ENCODE measurements at places on chromosomes 2 and 18.

- DNase-seq, result no peak
Measured at GRCh38 chr2:238409341-238410199, 17.2 kb upstream of the ASB1 start.

DNA sequence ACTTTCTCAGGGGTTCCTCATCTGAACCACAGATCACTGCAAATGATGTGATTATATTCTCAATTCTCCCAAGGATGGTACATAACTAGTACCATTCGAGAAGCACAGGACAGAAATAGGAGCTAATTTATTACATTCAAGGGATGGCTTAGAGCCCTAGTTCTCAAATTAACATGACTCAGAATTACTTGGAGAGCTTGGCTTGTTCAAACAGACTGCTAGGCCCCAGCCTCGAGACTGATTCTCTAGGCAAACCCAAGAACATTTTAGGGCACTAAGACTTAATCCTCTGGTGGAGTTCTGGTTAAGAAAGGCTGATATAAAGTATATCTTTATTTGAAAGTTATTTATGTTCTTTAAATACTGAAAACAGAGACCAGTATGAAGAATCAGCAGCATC is 35.8 kb downstream of the HIBCH start:
- DNase-seq, result no peak

GRCh38 chr2:227377467-227378351 is 1.4 kb downstream of the TM4SF20 start:
- no peak for DNase-seq

GRCh38 chr2:88603146-88603545 is 24.1 kb downstream of the EIF2AK3 start:
- DNase-seq, result no peak

DNA sequence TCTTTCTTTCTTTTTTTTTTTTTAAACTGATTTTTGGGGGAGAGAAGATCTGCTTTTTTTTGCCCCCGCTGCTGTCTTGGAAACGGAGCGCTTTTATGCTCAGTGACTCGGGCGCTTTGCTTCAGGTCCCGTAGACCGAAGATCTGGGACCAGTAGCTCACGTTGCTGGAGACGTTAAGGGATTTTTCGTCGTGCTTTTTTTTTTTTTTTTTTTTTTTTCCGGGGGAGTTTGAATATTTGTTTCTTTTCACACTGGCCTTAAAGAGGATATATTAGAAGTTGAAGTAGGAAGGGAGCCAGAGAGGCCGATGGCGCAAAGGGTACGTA is 587 bp downstream of the MEIS1 start:
- no peak for DNase-seq

DNA sequence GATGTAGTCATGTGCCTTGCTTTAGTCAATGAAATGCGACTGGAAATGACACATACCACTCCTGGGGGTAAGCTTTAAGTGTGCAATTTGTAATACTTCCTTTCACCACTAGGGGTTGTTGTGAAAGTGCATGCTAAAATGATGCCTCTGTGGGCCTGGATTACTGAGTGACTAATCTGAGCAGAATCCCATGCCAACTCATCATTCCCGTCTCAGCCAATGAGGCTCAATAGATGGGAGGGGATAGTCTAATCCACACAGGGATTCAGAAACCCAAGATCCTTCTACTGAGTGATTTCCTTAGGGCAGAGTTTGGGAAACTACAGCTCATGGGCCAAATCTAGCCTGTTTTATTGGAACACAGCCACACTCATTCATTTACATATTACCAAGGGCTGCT is 54.0 kb downstream of the HRH4 start:
- DNase-seq, result no peak

- DNase-seq, result no peak
Measured at GRCh38 chr2:182301093-182301492, 125.7 kb downstream of the PDE1A start.

- no peak for DNase-seq
Measured at GRCh38 chr18:35635170-35635569, 53.6 kb downstream of the GALNT1 start.

Measured in NCI-H187 treated with DMSO at 0.1 percent for 48 hours (cell line).